ENCODE measurements at places on chromosomes 7 and 10.

DNA sequence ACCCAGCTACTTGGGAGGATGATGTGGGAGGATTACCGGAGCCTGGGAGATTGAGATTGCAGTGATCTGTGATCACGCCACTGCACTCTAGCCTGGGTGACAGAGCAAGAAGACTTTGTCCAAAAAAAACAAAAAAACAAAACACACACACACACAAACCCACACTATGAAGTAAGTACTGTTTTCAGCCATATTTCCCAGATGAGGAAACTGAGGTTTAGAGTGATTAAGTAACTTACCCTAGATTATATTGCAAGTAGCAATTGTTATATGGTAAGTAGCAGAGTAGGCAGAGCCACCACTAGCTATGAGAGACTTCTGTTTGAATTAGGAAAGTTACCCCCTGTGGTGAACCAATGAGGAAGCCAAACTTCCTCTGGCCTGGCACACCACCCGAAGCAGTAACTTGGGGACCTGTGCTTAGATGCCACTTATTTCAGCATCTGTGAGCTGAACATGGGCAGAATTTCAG lies 61.9 kb downstream of the MCU start:
- no peak for DNase-seq

- no peak for DNase-seq
Measured at GRCh38 chr7:154178895-154179294, 126.7 kb downstream of the DPP6 start.

GRCh38 chr10:129912986-129913695 lies 50.9 kb downstream of the EBF3 start:
- DNase-seq: no peak

DNA sequence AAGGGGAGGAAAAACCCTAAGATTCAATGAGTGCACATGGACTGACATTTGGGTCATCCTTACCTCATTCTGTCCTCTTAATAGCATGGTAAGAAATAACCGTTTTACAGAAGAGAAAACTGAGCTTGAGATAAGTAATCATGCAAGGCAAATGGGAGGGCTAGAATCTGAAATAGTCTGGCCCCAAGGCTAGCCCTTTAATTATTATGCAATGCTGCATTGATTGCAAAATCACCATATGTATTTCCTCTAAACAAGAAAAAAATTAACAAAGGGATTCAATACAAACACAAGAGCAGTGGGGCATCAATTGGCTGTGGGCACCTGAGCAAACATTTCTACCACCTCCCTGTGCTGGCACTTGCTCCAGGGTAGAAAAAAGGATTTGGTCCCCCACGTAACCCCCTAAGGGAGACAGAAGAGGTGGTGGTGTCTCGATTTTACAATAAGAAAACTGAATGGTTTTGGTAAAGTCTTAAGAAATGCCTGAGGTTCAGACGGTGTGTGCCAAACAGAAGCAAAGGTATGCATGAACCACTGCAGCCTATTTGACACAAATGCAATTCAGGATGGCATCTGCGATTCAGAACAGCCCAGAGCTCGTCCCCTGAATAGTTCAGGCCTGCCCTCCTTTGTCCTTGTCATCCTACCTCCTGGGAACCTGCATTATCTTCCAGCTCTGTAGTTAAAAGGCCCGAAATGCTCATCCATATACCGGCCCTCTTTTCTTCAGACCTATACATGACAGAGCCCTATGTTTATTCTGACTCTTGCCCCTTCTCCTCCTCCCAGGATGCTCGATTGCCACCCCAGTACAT lies 23.6 kb downstream of the PIP4K2A start:
- DNase-seq: no peak

- DNase-seq: no peak
Measured at GRCh38 chr7:128879939-128880746, 17.5 kb downstream of the ATP6V1F start.

DNA sequence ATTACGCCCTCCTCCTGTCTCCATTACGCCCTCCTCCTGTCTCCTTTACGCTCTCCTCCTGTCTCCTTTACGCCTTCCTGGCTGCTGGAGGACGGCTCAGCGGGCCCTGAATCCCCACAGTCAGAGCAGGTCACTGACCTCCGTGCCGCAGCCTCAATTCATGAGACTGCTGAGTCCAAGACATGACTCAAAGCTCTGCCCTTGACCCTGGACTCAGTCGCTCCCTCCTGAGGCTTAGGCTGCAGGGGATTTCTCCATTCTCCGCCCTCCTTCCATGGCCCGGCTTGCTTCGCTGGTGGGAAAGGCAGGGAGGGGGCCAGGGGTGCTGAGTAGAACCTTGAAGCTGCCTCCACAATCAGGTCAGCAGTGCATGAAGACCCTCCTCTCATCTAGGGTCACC lies 21.0 kb upstream of the FOXL3 start:
- DNase-seq: no peak

- DNase-seq: no peak
Measured at GRCh38 chr10:47240173-47240572, 59.8 kb upstream of the GDF10 start.

DNA sequence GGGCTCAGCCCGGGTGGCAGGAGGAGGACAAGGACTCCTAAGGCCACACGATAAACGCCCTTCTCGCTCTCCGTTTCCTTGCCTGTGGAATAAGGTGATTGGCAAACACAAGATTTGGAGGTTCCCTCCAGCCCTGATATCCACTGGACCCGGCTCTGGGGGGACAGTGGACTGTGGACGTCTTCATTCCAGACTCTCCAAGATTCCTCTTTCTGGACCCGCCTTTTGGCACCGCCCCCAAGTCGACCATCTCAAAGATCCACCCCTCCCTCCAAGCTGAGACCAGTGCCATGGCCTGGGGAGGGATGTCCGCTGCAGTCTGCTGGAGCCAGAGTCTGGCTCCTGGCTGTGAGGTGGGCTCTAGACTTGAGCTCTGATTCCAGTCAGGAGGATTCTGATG lies 23.6 kb downstream of the ZNF783 start:
- DNase-seq: no peak

- no peak for DNase-seq
Measured at GRCh38 chr10:35399414-35400009, 63.2 kb downstream of the CCNY start.

GRCh38 chr7:30828591-30828990 lies 57.4 kb downstream of the MINDY4 start:
- DNase-seq: no peak

GRCh38 chr7:116806046-116806944 lies 56.1 kb upstream of the CAPZA2 start:
- no peak for DNase-seq

DNA sequence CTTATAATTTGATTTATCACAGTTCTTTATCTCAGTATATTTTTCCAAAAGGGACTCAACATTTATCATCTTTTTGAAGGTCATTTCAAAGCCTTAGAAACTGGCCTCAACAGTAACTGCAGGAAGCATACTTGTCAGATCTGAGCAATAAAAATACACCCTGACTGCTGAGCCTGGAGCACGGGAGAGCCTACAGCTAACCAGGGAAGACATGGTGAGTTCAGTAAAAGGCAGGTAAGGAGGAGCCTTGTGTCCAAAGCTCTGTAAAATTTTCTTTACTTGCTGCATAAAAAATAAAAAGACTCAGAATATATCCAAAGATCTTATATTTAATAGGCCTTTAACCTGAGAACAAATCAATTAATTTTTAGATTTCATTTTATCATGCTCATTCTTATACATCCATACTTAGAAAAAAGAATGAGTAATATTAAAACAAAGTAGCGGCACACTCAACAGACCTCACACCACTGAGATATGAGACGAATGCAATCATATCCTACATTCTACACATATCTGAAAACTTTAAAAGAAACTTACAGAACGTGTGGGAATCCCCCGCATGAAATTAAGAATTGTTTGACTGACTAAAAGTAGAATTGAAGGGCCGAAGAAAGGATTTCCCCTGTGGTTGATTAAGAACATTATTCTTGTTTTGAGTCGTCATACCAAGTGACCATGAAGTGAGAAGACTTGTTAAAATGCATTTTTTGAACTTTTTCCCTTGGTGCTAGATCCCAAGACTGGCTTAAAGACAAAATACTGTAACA lies 296.4 kb upstream of the MKLN1 start:
- DNase-seq: no peak

DNA sequence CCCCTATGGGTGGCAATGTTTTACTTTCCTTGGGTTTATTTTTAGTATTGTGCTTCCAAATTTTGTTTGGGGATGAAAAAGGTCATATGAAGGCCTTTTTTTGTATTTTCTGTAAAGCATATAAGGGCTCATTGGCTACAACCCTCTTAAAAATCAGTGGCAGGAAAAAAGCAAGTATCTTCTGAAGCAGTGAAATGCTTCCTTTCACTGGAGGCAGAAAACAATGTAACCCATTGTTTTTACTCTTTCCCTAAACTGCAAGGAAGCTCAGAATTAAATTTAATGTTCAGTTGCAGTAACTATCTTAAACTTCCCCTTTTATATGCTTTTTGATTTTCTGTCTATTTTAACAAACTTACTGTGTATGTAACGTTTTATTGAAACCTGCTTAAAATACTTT lies 148.7 kb upstream of the LYZL1 start:
- no peak for DNase-seq

DNA sequence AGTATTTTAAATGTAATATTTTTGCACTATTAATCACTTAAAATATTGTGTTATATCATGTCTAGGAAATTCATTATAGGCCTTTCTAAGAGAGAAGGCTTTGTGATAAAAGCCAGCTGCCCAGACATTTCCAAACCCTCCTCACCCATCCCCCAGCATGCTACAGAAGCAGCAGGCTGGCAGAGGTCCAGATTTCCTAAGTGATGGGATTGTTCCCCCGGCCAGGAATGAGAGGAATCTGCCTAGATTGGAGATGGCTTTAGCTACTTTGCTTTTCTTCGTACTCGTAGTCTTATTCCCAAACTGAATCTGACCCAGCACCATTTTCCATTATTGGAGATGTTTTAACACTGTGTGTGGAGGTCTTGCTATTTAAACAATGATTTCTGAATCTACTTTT lies 29.4 kb downstream of the CDK14 start:
- no peak for DNase-seq

- DNase-seq: no peak
Measured at GRCh38 chr10:50554376-50554994, 69.3 kb downstream of the SGMS1 start.

DNA sequence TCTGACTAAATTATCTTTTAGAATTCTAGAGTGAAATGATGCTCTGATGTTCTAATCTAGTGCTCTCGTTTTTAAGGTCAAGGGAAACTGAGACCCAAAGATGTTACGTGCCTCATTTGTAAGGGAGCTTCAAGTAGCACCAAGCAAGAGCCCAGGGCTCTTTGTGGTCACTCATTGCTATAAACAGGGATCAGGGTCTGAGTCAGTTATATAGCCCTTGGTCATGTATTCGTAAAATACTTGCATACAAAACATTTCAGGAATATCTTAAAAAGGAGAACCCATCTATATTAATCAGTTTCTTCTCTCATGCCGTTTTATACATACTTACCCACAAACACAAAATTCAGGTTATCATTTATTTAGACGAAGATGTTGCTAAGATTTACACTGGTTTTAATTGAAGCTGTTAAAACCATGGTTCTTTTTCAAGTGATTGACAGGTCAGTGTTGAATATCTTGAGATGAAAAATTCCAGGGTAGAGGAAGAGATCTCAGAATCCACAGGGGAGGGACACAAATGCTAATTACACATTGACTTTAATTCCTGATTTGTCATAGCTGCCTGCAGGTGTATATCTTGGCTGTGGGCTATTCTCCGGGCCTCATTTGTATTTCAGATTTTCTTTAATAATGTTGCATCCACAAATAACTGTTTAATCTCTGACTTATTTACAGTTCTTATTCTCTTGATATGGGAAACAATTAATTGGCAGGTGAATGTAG lies 188.4 kb downstream of the SND1 start:
- DNase-seq: no peak

GRCh38 chr7:139955109-139955820 lies 107.5 kb downstream of the PARP12 start:
- no peak for DNase-seq
